ENCODE measurements at places on chromosomes 2 and 18. TPM values are rescaled to one million over a fixed set of nuclear protein-coding genes. Genes with fewer than 3 reads are reported as not detected.

DNA sequence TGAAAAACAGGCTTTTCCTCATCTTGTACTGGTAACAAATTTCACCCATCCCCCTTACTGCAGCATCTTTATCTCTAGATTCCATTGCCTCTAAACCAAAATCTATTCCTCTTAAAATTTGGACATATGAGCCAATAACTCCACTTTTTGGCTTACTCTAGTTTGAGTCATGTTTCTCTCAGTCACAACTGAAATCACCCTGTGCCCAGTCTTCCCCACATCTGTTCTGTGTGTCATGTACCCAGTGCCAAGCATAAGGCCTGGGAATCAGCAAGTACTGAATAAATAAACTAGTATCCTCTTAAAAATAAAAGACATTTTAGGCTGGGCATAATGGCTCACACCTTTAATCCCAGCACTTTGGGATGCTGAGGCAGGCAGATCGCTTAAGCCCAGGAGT, 20.8 kb upstream of the CHN1 start:
- no peak for DNase-seq

DNA sequence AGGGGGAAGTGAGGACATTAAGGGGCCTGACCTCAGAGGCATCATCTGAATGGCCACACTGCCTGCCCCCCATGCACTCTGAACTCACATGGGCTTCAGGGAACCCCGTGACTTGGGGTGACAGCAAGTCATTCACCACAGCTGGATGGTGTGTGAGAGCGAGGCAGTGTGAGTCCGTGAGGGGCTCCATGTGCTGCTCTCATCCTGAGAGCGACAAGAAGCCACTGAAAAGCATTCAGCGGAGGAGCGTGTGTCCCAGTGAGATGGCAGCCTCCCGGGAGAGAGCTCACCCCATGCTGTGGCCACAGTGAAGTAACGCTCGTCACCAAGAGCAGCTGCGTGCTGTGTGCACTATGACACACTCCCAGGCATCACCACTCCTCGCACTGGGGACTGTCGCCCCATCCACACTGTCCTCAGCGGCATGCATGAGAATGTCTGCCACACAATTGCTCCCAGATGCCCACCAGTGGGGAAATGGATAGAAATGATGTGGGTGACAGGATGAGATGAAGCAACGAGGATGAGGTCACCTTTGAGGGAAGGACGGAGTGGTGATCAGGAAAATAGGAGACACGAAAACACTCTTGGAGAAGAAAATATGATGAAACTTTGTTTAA, 213.0 kb upstream of the RAB6C start:
- DNase-seq: no peak

DNA sequence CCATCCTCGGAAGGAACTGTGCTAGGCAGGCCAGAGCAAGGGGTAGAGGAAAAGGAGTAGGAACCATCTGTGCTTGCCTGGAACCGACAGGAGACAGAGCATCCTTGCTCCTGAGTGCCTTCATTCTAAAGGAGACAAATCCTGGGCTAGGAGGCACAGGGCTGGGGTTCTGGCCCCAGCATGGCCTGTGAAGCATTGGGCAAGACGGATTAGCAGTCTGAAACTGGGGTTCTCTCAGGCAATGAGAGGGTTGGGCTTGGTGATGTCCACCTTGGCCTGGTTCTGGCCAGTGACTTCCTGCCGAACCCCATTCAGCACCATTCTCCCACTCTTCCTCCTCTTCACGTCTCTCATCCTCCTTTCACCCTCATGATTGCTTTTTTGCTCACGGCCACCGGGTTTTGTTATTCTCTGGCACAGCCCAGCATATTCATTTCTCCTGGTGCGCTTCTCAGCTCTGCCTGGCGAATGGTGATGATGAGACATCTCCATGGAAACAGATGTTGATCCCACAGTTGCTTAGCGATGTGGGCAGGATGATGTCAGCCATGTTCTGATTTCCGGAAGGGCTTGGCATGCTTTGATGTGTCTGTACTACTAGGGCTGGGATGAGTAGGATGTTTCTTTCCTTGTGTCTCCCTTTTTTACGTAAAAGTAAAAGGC, 127.7 kb downstream of the CAPN13 start:
- DNase-seq: no peak

GRCh38 chr2:100907832-100908231, 87.9 kb downstream of the NPAS2 start:
- DNase-seq: no peak

DNA sequence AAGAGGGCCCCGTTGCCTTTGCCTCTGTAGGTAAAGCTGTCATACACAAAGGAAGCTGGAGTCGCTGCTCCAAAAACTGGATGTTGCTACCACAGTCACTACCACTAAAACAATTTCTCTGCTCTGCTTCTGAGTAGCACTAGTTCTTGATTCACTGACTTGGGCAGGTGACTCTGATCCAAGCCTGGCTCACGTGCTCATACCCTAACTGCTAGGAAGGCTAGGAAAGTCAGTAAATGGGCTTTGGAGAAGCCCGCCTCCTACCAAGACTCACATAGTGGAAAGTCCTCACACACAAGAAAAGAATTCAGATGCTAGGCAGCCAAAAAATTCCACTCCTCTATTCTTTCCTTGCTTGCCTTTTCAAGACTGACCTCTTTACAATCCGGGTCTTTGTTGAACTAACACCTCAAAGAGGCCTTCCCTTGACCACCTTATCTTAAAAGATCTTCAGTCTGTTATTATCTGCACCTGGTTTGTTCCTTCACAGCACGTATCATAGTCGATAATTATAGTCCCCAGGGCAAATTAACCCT, 11.4 kb upstream of the DYNC1I2 start:
- no peak for DNase-seq

GRCh38 chr2:56630286-56630685, 446.5 kb downstream of the CCDC85A start:
- DNase-seq: no peak

DNA sequence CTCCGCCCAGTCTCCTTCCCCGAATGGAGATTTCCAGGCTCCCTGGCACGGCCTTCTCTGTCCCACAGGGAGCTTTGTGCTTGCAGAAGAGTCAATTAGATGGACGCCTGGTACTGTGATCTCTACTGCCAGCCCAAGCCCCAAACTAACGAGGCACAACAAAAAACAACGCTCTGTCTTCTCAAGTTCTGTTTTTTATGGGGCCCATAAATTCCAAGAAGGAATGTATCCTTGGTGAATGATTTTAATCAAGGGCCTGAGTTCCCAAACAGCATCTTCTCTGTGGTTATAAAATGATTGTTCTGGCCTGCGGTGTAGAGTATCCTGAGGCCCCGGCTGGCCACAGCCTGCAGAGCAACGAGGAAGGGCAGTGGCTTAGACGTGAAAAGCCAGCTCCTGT, 219.5 kb downstream of the CLIP4 start:
- DNase-seq: no peak

DNA sequence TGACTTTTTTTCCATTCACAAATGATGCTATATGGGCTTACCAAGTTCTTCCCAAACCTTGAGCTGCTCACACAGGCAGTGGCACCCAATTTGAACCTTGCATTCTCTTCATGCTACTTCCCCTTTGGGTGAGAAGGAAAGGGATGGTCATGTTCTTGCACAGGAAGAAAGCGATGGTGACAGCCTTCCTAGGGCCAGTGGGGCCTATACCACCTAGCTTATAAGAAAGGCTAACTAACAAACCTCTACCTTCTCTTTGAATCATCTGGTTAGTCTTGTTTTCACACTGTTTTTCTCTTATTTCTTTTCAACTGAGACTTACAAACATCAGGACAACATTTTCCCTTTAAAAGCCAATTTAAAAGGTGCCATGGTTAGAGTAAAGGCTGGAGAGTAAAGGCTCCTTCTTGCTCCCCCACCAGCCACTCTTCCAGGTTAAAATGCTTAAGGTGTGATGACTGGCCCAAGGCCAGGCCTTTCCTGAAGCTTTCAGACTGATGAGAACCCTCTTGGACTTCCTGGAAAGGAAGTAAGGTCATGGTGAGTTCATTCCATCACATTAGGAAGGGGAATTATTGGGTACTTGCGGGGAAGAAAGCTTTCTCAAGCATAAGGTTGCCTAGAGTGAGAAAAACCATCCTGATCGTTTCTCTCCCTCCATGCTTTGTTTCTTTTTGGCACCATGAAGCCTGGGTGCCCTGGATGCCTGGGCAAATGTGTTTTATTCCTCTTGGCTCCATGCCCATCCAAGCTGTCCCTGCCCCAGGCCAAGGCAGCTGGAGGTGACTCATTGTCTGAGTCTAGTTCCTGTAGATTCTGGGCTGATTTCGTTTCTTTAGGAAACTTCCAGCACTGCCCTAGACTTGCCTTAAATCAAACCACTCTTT, 41.4 kb upstream of the ITGB6 start:
- peak; percentile 87 for DNase-seq

DNA sequence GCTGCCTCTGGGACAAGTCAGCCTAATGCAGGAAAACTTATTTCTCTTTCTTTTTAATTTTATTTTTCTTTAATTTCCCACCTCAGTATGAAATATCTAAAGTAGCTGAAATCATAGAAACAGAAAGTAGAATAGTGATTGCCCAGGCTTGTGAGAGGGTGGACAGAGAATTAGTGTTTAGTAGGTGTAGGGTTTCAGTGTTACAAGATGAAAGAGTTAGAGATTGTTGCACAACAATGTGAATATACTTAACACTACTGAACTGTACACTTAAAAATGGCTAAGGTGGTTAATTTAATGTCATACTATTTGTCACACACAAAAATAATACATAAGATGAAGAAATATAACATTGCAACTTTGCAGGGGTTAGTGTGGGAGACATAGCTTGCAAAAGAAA, 80.8 kb downstream of the NAT8 start:
- peak; percentile 6 for DNase-seq

DNA sequence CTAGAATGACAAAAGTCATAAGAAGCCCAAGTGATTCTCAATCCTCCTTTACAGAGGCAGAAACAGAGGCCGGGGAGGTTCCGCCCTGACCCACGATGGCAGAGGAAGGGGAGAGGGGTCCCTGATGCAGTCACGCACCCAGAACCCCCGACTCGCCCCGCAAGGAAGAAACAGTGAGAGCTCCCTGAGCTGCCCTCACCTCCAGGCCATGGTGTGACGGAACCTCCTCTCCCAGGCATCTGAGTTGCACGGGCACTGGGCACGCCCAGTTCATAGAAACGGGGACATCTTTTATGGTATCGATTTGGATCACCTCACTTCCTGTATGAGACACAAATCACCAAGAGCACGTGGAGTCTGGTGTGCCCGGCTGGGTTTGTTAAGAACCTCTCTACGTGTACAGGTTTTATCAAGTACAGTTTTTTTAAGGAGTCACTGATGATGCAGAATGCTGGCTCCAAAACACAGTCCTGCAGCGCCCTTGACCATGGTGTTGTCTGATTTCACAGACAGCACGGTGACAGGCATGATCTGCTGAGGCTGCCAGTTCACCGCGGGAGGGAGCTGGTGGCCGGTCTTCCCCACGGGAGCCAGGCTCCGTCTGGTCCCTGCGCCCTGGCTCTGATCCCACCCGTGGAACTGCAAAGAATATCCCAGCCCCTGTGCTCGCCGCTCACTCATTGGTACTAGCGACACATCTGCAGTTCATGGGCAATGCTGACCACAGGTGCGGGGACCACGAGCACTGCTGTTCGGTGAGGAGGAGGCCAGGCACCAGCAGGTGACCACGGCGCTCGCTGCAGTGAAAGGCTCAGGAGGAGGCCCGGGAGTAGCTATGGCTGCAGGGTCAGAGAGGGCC, 35.6 kb downstream of the PXDN start:
- no peak for DNase-seq

DNA sequence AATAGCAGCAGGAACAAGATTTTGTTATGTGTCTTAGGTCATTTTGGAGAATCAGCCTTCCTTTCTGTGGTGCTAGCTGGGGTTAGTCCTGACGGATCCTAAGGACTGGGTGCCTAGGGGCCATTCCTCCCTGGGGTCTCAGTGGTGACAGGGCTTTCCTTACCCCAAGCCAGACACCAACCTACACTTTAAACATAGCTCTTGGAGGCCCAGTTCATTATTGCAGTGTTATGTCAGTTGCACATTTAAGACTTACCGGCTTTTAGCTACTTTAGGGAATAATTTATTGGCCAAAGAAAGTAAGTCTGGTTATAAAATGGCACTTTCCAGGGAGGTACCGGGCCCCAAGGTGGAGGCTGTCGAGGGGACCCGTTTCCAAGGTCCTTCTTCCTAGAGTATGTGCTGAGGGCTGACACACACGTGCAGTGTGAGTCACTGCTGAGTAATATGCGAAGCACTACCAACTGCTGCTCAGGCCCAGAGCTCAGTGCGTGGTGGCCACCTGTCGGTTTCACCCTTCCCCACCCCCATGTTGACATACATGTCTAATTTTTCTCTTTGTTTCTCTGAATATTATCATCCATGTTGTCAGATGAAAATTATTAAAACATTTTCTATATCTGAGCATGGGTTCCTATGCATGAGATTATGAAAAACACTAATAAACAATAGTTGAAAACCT, 37.0 kb upstream of the GRHL1 start:
- DNase-seq: peak; percentile 70

DNA sequence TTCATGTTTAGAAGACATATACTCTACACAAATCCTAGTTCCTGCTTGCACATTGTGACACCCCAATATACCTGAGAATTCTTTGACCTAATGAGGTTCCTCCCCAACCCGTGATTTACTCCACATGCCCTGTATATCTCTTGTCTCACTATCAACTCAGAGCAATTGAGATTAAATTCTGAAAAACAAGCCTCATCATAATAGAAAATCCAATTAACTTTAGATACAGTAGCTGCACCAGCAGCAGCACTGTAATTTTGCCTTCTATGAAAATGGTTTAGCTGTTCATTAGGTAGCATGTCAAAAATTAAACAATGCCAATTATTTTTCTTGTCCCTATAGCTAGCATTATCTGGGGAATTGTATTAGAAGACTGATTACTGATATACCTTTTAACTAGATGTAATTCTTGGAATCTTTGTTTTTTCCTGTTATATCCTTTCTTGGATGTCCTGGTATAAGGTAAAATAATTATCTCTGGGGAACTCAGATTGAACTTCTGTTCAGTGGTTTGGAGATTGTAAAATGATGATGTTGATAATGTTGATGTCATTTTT, 218.9 kb upstream of the TANK start:
- DNase-seq: no peak

DNA sequence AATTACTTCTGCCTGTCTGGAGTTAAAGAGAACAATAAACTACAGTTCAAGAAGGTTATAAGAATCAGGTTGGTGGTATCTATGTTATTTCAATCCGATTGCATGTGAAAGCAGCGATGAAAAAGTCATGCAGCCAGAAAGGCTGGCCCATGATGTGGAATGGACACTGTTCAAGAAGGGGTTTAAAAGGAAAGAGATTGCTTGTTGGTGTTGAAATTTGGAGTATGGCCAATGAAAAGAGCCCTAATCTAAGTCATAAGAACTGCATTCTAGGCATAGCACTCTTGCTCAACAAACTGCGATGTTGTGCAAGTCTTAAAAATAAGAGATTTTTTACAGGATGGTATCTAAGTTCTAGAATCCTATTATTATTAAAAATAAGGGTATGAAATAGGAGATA, 61.3 kb downstream of the EFEMP1 start:
- peak; percentile 78 for DNase-seq

PTPRN gene
- 6.8 TPM for total RNA-seq

SCYGR4 gene
- not detected for total RNA-seq

TCF7L1 gene
- total RNA-seq: 0.17 TPM

SLC30A3 gene
- 0.46 TPM for total RNA-seq

ANKRD53 gene
- not detected for total RNA-seq

TNFAIP6 gene
- 1.5 TPM for total RNA-seq

Data from H4 (cell line).